ENCODE measurements at places on chromosomes 7 and 10.

- no peak for DNase-seq
These were observed 14.0 kb upstream of the SEM1 start for GRCh38 chr7:96723622-96724021.

- DNase-seq, result no peak
These were observed 31.5 kb downstream of the TMEM248 start for GRCh38 chr7:66952343-66953043.

GRCh38 chr7:22726907-22727713, at the start of gene IL6:
IL6 (plus strand) TSS chr7:22727200; CDS start chr7:22727263, 63 bp downstream.
- no peak for DNase-seq

DNA sequence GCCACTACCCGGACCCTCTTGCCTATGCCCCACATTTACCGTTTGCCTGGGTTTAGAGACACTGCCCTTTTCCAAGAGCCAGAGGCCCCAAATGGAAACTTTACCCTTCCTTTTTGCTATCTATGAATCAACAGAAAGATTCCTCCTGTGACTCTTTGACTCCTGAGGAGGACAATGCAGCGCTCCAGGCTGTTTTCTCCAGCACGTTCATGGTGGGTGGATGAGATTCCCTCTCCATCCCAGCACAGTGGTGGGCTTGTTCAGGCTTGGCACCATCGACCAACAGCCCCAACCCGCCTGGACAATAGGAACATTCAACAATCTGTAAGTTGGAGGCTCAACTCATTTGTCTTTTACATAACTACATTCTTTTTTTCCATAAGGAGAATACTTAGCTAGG, 55.9 kb downstream of the DLD start:
- no peak for DNase-seq

DNA sequence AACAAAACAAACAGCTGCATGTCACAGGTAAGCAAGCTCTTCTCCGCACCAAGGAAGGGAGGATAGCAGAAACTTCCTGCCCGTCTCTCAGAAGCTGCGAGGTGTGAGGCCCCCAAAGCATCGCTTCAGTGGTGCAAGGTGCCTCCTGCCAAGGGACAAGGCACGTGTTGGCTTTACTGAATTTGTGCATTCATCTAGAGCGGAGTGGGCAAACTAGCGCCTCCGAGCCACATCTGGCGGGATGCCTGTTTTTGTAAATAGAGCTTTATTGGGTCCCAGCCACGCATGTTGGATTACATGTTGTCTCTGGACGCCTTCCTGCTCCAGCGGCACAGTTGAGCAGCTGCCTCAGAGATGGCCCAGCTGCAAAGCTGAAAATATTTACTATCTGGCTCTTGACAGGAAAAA, 27.7 kb downstream of the PHYH start:
- DNase-seq, result no peak

- no peak for DNase-seq
These were observed 25.3 kb downstream of the USP6NL start for GRCh38 chr10:11586170-11586569.

DNA sequence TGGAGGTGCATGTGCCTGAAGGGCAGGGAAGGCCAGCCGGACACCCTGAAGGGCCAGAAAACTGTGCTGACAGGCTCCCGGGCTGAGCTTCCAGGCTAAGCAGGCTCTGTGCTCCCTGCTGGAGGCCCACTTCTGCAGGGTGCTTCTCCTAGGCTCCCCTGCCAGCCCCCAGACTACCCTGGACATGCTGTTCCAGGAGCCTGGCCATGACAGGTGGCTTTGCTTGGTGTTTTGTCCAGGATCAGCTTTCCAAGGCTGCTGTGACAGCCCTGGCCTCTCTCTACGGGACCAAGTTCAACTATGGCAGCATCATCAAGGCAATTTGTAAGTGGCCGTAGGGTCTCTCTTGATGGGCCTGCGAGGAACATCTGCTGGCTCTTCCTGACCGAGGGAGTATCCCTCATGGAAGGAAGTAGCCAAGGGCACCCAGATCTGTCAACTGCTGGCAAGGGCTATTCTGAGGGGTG, 5.3 kb downstream of the CPA1 start:
- DNase-seq, result no peak

- no peak for DNase-seq
These were observed 1.1 kb downstream of the RHOBTB1 start for GRCh38 chr10:60942788-60943315.

- DNase-seq, result no peak
These were observed 235.3 kb downstream of the INHBA start for GRCh38 chr7:41467596-41467995.

- DNase-seq, result no peak
These were observed 11.9 kb downstream of the WDR91 start for GRCh38 chr7:135199439-135199838.

DNA sequence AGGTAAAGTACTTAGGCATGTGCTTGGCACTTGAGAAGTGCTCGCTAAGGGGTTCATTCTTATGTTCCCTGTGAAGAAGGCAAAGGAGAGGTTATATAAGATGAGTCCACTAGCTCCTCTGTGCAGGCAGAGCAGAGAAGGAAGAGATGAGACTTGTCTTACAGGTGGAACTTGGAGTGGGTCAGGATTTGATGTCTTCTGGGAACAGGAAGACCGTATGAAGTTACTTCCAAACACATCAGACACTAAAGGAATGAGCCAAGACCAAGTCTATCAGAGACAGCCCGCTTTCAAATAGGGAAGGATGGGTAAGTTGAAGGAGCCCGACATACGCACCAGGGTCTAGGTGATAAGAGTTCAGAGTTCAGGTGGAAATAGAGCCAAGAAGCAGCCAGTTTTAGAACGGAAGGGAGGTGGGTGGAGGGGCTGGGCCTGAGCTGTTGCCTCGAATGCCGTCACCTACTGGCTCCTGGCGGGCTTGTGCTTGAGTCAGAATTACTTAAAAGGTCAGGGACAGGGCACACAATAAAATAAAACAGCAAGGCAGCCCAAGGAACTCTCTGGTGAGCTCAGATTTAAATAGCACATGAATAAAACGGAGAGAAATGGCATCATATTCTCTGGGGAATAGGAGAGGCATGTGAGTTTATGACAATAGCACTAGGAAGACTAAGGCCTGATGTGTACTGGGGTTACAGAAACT, 56.1 kb upstream of the GRB10 start:
- DNase-seq, result no peak

GRCh38 chr7:128037880-128038619, 6.8 kb upstream of the LRRC4 start:
- no peak for DNase-seq

GRCh38 chr10:42980553-42981357, 96.1 kb upstream of the RET start:
- peak; percentile 66 for DNase-seq

DNA sequence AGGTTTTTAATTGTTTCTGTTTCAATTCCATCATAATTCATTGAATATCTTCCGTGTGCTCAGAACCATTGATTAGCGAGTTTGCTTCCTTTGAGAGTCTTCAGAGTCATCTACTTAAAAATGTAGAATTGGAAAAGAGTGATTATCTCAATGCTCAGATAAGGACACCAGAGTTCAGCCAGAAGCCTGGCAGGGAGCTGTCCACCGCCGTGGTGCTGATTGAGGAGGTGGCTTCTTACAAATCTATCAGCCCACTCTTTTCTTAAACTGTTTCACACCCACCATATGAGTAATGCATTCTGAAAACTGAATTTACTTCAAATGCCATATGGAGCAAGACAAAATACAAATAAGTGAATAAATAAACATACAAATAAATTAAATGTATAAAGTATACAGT, 79.3 kb downstream of the INSYN2A start:
- DNase-seq, result peak; percentile 78
